Right cardiac atrium (tissue), 5 donors: ENCODE measurements at places on chromosomes 12 and 14. TPM values are rescaled to one million over a fixed set of nuclear protein-coding genes. Genes with fewer than 3 reads are reported as not detected.

GRCh38 chr14:54177641-54178621 lies 218.9 kb upstream of the CDKN3 start:
- DNase-seq: no peak

DNA sequence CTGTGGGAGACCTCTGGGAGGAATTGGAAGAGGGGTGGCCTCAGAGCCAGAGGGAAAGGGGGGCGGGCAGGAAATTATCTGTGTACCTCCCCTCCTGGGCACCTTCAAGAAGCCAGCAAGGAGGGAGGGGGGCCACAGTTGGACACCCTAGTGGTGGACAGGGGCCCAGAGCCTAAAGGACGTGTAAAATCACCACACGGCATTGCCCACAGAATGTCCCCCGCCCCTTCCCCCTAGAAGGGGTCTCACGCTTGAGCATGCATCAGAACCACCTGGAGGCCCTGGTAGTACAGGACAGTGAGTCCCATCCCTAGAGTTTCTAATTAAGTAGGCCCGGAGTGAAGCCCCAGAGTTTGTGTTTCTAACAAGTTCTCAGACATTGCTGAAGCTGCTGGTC lies 8.2 kb downstream of the ENDOU start:
- DNase-seq: peak; percentile 58

DNA sequence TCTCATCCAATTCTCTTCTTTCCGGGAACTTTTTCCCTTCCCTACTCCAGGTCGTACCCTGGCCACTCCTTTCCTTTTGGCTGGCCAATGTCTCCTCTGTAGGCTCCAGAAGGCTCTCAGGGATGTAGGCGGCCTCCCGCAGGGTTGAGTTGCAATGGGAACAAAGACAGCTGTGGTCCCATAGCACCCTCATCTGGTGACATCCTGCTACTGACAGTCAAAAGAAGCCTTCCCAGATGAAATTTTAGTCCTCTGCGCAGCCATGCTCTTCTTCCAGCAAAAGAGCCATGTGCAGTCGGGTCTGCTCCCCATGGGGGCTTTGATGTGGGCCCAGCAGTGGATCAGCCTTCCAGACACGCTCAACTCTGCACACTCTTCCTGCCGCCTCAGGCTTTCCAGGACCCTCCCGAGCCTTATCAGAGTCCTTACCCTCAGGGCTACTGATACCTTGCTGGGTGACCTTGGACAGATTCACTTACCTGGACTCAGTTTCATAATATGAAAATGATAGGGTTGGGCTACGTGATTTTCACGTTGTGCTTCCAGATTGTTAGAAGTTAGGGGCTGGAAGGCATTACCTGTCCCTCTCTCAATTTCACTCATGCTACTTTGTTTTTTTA lies 5.5 kb upstream of the CELA1 start:
- no peak for DNase-seq

DNA sequence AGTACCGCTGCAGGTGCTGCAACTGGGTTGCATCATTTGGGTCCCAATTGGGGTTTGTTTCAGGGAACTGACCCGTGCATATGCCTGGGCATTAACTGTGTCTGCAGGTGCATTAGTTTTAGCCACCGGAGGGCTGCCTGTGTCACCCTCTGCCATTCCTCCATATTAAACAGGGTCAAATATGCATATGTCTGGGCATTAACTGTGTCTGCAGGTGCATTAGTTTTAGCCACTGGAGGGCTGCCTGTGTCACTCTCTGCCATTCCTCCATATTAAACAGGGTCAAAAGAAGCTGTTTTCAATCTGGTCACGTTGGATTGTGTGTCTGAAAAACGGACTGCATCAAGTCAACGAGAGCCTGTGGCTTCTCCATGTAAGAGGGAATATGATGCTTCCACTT lies 1317.0 kb downstream of the TMEM121 start:
- no peak for DNase-seq

The SAMD4A gene
- 166 TPM for total RNA-seq

The DLST gene
- 121 TPM for total RNA-seq

The MANSC4 gene
- not detected for total RNA-seq
